NCI-H82 (cell line): ENCODE measurements at places on chromosomes 16 and 17.

- no peak for DNase-seq
Observed at GRCh38 chr17:78438694-78439325, 60.4 kb downstream of the PGS1 start.

GRCh38 chr17:45868276-45868675 lies 23.6 kb downstream of the SPPL2C start:
- DNase-seq: no peak

GRCh38 chr17:78314683-78315354 lies 45.1 kb downstream of the SOCS3 start:
- no peak for DNase-seq

DNA sequence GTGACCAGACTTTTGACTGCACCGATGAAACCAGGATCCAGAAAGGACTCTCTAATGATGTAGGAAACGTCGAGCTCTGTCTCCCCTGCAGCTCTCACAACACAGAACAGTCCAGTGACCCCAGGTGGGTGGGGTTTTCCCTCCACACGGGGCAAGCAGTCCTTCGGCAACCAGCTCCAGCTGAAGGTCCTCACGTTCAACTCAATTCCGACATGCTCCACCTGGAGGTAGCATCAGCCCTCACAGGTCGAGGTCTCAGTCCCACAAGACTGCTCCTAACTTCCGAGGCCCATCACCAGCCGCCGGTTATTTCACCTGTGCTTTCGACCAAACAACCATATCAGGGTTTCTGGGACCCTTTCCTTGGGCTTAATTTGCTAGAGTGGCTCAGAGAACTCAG lies 28.2 kb downstream of the ITGAE start:
- no peak for DNase-seq

GRCh38 chr17:3659541-3660111 lies 8.8 kb downstream of the TAX1BP3 start:
- DNase-seq: no peak

DNA sequence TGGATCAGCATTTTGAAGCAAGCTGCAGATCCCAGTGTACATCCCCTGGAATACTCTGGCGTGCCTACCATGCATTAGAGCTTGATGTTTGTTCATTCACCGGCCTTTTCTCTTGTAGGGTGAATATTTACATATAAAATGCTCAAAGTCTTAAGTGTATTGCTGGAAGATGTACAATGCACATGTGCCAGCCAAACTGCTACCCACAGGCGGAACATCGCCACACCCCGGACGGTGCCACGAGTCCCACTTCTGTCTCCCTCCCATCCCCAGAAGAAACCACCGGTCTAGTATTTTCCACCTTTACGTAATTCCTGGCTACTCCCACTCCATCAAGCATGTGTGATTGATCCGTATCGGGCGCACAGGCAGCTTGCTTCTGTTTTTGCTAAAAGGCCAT lies 4.1 kb downstream of the SLC38A8 start:
- no peak for DNase-seq

- no peak for DNase-seq
Observed at GRCh38 chr16:890217-890616, 80.6 kb downstream of the LMF1 start.
